ENCODE measurements at places on chromosomes 2 and 18. TPM values are rescaled to one million over a fixed set of nuclear protein-coding genes. Genes with fewer than 3 reads are reported as not detected.

The PLCL1 gene
- total RNA-seq, result 7.3 TPM

The MROH2A gene
- total RNA-seq, result not detected

The SPATA3 gene
- total RNA-seq, result not detected

The IL1F10 gene
- total RNA-seq, result not detected

The SNX17 gene
- total RNA-seq, result 112 TPM

Data from vein endothelial cell (primary cell).